ENCODE measurements at places on chromosomes 1 and 21. TPM values are rescaled to one million over a fixed set of nuclear protein-coding genes. Genes with fewer than 3 reads are reported as not detected.
A peak's percentile ranks its signal among the peaks of the same experiment; 100 is the strongest.

- DNase-seq, result no peak
Observed at GRCh38 chr1:54857141-54857540, 29.9 kb downstream of the DHCR24 start.

GRCh38 chr21:37210130-37210529 is 57.0 kb downstream of the VPS26C start:
- DNase-seq, result no peak

DNA sequence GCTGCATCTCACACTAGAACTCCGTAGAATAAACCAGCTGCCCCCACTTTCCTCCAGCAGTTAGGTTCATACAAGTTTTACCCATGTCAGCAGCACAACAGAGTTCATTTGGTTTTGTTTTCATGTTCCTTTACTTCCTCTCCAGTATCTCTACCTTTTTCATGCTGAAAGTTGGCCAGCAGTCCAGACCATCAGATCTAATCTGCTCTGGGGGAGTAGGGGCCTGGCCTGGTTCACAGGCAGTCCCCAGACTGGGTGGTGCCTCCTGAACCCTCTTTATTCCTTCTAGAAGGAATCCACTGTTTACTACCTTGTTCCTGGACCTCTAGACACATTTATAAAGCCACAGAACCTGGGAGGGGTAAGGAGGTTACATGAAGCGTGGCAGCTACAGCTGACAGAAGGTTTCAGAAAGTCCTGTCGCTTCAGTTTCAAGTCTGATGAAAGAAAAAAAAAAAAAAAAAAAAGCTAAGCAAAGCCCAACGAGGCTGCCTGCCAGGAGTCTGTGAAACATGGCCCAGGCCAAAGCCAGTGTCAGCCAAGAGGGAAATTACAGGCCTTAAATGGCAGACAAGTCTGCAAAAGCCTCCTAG is 184.6 kb upstream of the JUN start:
- no peak for DNase-seq

GRCh38 chr1:58136387-58136786 is 410.1 kb downstream of the OMA1 start:
- no peak for DNase-seq

- DNase-seq, result no peak
Observed at GRCh38 chr1:171081763-171082201, 8.9 kb upstream of the FMO3 start.

Gene ATF3
- total RNA-seq, result 19.2 TPM

- DNase-seq, result no peak
Observed at GRCh38 chr1:216168546-216168945, 254.7 kb downstream of the USH2A start.

Gene TTC39A
- 11.6 TPM for total RNA-seq

Gene CFHR5
- not detected for total RNA-seq

DNA sequence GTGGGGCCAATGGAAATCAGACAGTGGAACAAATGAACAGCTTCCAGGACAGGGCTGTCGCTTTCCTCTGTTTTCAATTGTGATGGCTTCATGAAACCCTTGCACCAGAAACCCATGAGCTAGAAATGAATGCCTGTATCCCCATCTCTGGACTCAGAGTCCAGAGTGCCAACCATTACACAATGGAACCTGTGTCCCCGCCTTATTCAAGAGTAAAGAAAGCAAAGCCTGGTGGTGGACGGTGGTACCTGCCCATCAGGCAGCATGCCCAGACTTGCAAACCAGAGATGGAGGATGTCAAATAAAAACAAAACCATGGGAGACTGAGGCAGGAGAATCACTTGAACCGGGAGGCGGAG is 4.4 kb upstream of the CAPN2 start:
- DNase-seq, result no peak

DNA sequence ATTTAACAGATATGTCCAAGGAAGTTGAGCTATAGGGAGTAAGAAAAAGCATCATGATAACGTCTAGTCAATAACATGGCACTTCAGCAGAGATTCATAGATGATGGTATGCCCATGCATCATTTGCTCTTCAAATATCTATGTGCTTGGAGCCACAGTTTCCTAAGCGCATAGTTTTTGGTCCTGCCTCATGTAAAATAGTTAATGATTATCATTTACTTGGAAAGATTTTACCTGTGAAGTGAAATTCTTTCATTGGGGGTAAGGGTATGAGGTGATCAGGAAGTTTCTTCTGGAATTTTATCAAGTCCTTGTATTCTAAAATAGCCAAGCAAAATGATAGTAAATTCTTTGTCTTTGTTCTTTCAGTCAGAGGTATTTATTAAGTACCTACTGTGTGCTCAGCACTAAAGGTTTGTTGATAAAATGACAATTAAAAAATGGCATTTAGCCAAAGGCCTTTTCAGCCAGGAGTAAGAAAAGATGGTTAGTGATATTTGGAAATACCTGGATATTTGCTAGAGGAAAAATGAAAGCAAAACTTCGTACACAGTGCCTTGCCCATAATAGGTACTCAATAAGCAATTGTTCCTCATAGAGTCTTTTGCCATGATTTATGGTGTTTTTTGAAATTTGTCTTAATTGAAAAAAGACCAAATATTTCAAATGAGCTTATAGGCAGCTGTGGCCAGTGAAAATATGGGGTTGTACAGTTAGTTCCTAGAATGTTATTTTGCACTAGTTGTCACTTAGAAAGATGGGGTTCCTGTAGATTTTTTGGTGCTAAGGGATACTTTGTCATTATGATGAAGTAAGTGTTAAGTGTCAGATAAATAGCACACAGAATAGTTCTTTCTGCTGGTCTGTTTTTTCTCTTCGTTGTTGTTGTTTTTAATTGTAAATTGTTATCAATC is 13.1 kb downstream of the PDIK1L start:
- no peak for DNase-seq

DNA sequence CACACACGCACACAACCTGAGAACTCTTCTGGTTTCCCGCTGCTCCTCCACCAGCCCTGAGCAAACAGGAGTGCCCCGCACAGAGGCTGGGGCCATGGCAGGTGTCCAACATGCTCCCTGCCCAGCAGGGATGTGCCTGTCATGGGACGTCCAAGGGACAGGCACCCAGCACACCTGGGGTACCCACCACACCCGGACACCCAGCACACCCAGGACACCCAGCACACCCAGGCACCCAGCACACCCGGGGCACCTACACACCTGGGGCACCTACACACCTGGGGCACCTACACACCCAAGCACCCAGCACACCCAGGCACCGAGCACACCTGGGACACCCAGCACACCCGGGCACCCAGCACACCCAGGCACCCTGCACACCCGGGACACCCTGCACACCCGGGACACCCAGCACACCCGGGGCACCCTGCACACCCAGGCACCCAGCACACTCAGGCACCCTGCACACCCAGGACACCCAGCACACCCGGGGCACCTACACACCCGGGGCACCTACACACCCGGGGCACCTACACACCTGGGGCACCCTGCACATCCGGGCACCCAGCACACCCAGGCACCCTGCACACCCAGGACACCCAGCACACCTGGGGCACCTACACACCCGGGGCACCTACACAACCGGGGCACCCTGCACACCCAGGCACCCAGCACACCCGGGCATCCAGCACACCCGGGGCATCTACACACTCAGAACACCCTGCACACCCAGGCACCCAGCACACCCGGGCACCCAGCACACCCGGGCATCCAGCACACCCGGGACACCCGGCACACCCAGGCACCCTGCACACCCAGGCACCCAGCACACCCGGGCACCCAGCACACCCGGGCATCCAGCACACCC is 37.9 kb downstream of the UBE2G2 start:
- peak; percentile 50 for DNase-seq

- DNase-seq, result no peak
Observed at GRCh38 chr1:78836726-78837125, 169.8 kb downstream of the ADGRL4 start.

GRCh38 chr1:26744075-26744959 is 43.4 kb upstream of the PIGV start:
- DNase-seq, result peak; percentile 44

- no peak for DNase-seq
Observed at GRCh38 chr1:67843331-67843730, 10.1 kb upstream of the GNG12 start.

- DNase-seq, result peak; percentile 17
Observed at GRCh38 chr1:56688522-56689026, 43.5 kb downstream of the PRKAA2 start.

DNA sequence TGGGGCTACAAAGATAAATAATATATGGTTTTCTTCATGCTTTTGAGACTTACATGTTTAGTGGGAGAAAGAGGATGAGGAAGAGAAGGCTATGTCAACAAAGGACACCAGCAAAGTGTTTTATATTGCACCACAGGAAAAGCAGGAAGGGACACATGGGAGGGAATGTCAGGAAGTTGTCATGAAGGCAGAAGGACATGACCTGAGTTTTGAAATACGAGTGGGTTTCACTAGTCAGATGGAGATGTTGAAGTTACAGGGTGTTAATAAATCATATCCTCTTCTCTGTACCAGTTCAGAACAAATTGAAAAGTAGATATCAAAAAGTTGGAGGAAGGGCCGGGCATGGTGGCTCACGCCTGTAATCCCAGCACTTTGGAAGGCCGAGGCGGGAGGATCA is 18.2 kb upstream of the AGO1 start:
- no peak for DNase-seq

DNA sequence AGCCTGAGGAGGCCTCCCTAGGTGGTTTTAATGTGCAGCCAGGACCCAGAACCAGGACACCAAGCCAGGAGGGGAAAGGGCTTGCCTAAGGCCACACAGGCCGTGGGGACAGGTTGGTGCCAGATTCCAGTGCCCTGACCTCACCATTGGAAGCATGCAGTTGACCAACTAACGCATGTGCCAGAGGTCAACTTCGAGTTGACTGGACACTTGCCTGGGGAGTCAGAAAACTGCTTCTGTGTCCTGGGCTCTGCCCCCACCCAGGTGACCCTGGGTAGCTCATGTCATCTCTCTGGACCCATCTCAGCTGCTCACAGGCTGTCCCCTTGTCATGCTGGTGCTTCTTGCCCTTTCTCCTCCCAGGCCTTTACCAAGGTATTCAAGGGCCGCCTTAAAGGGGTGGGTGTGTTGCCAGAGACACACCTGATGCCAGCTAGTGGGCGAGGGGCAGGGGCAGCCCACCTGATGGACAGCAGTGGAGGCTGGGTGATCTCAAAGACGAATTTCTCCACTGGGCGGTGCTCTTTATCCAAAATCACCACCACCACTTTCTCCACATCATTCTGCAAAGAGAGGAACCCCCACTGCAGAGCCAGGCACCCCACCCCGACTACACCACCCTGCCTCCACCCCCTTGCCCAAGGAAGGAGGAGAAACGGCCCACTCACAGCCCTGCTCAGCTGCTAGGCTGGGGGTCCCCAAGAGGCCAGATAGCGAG is 4.4 kb downstream of the MAD2L2 start:
- DNase-seq, result peak; percentile 76

DNA sequence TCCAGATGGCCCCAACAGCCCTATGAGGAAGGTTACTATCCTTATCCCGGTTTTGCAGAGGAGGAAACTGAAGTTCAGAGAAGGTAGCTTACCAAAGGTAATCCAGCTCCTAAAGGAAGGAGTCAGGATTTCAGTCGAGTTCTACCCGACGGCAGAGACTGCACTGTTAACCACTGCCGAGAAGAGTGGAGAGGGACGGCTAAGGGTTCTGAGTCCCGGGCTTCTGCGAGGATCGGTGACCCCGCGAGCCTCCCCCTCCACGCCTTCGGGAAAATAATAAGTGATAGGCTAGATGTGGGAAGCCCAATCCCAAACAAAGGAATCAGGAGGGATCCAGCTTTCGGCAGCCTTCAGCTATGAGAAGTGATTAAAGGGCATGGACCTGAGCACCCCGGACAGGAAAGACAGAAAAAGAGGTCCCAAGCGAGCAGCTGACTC is 587 bp downstream of the TMEM53 start:
- no peak for DNase-seq

DNA sequence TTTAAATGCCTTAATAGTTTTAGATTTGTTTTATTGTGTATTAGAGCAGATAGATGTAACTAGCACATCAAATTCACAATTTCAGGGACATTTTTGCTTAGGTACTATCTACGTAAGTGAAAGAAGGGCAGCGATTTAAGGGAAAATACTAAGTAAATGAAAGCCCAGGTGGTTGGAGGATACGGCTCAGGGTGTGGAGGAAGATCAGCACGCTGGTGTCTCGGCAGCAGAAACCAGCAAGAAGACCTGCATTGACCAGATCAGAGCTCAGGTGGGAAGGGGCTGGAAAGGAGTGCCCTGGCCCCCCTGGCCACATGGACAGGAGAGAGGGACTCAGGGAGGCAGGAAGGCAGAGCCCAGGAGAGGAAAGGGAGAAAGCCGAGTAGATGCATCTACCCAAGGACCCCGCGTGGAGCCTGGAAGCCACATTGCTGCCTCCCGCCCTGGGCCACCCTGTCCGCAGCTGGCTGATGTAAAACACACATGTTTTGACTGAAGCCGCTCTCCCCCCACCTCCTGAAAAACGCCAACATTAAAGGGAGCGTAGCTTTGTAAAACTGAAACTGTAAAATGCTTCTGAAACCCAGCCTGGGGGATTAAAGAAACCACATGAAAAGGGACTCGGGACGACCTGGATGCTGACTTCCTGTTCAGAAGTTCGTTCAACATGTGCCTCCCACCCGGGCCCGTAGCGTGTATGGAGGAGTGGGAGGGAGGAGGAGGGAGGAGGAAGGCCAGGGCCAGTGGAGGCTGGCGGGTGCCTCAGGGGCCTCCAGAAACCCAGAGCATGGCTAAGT is 72.6 kb upstream of the TARDBP start:
- DNase-seq, result peak; percentile 57

DNA sequence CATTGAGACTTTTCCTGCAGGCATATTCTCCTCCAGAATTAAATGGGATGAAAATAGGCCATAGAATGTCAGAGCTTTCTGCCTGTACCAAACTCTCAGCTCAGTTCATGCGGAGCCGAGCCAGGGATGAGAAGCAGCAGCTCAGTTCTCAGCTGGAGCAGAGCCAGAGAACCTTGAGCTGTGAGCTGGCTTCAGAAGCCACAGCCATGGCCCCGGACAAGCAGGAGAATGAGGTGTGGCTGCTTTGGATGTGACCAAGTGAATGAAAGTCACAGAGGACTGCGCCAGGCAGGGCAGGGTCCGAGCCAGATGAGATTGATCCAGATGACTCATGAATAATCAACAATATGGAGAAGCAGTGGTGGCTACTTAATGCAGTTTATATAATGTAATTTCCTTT is 633.8 kb downstream of the NCAM2 start:
- DNase-seq, result no peak

Gene LCE3E
- not detected for total RNA-seq
